ENCODE measurements at places on chromosomes 7 and 10. TPM values are rescaled to one million over a fixed set of nuclear protein-coding genes. Genes with fewer than 3 reads are reported as not detected.

GRCh38 chr10:82847242-82847641 lies 972.2 kb downstream of the NRG3 start:
- no peak for ATAC-seq

The BTBD16 gene
- total RNA-seq, result not detected

DNA sequence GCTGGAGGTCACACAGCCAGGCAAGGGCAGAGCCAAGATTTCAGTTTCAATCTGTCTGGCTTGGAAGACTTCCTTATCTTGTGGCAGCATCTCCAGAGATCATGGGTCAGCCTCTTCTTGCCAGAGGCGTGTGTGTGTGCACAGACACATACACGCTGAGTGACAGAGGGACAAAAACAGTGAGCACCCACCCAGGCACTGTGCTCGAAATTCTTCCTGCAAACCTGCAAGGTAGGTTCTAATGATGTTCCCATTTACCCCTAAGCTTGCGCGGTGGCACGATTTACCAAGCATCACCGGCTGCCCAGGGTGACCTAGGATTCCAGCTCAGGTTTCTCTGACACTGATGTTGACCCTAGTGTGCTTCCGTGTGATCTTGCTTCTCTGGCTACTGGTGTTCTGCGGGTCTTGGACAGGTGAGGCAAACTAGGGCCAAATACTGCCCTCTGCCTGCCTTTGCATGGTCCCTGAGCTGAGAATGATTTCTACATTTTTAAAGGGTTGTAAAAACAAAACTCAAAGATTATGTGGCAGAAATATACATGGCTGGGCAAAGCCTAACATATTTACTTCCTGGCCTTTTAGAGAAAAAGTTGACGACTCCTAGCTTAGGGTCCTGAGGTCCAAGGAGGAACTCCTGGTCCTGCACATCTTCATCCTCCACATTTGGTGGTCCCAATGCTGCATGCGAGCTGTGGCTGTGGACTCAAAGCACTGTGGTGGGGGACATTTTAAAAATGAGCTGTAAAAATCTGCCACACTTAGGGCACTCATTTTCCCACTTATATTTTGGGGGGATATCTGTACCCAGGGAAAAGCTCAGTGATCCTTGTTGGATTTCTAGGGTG lies 268.5 kb downstream of the RPS24 start:
- no peak for ATAC-seq

DNA sequence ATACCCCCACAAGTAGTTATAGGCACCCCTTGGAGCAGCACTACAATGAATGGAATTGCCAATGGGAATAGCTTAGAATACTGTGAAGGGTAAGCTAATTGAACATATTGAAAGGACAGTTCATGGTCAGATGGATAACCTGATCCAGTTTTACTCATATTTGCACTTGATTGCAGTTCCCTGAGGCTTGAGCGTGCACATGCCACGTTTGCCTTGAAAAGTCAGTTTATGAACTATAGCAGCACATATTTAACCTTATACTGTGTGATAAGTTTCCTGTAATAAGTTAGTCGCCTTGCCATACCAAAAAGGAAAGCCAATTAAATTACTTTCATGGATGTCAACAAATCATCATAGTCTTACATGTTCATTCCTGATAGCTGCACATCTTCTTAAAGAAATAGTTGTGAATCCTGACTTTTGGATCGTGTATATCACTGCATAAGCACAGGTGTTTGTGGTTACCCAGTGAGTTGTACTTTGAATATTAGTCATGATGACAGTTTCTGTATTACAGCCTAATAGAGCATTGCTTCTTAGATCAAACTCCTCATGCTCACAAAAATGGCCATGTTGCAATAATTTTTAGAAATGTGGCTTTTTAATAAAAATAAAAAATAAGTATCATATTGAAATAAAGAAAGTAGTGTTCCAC lies 21.6 kb downstream of the DNTT start:
- no peak for ATAC-seq

The ERV3-1 gene
- total RNA-seq, result 6.4 TPM

DNA sequence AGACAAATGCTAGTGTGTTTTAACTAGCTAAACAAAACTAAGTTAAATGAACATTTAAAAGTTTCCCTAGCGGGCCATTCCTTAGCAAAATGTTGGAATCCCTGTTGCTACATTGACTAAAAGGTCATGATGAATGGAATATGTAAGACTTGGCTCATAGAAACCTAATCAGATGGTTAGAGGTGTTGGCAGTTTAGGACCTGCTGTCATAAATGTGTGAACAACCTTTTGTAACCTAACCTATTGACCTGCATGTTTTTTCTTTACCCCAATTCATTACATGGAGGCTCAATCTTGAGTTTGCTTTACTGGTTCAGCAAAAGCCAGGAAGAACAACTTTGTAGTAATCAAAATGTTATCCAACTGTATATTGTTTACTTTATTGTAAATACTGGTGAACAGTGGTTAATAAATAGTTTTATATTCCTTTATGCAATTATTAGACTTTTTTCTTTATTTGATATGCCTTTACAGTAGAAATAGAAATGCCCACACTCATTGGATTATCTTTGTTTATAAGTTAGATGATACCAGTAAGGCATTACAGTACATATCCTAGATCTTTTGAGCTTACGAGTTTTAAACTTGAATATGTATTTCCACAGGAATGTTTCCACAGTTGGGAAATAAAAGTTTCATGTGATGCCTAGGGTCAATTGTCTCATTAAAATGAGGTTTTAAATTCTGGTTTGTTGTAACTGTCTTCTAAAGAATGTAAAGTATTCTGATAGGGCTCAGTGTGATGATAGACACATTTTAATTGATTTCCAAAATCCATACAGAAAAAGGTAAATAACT lies 11.6 kb downstream of the CBX3 start:
- ATAC-seq, result no peak

The MMP21 gene
- not detected for total RNA-seq

The EPHB6 gene
- 6.0 TPM for total RNA-seq

The VAX1 gene
- total RNA-seq, result not detected

DNA sequence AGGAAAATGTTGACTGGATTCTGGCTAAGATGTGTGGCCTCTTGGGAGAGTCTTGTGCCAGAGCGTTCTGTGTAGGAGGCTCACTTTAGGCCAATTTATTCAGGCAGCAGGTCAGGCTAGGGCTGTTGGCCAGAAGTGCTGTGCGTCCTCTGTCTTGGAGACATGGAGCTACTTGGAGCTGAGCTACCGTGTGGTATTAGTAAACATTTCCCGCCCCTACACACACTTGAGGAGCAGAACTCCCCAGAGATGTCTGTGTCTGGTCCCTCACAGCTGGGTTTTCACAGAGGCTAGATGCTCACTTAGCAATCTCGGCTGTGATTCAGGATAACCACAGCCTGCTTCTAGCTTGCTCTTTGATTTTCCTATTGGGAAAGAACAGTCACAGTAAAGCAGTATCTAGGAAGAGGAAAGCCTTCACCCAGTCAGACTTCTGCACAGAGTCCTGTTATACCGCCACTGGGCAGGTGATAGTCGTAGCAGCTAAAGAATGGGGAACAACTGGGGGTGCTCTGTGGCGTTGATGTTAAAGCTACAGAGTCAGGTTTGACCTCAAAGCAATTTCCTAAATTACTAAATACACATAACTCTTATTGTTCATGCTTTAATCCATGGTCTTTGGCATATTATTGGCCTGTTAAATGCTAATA lies 86.7 kb downstream of the MDFIC start:
- peak; percentile 82 for ATAC-seq
